ENCODE measurements at places on chromosomes 5 and 9.

- no peak for DNase-seq
Measured at GRCh38 chr9:135154050-135154615, 66.7 kb downstream of the OLFM1 start.

- DNase-seq = no peak
Measured at GRCh38 chr5:56649569-56649968, 165.8 kb upstream of the MAP3K1 start.

DNA sequence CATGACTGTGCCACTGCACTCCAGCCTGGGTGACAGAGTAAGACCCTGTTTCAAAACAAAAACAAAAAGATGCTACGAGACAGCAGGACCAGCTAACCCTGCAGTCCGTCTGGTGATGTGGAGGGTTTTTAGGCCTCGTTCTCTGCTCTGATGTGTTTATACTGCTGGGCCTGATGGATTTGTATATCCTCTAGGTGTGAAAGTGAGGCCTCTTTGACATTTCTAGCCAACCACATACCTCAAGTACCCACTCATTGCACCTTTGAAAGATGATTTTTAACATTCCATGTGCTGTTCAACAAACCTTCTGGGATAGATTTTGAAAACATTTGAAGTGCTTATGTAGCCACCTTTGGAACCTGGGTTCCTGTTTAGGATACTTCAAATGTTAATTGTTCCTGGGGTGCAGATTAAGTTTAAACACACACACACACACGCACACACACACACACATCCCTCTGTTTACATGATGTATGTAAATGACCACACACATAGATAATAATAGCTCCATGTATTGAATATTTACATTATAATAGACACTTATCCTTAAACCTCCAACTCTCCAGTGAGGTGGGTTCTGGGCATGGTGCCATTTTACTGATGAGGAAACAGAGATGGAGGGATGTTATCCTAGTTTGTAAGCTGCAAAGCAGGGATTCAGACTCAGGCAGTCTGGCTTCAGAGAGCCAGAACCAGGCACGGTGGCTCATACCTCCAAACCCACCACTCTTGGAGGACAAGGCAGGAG is 48.8 kb upstream of the GOLPH3 start:
- DNase-seq = no peak

- no peak for DNase-seq
Measured at GRCh38 chr9:82599336-82599949, 463.5 kb downstream of the RASEF start.
